Activated T-cell treated with anti-CD3 and anti-CD28 coated beads, Interleukin-2, amount 50 U/mL, for 4 hours (primary cell): ENCODE measurements at places on chromosomes 3 and 15. TPM values are rescaled to one million over a fixed set of nuclear protein-coding genes. Genes with fewer than 3 reads are reported as not detected.

The ATP10A gene
- total RNA-seq: 27.0 TPM

The PLA2G4B gene
- 5.5 TPM for total RNA-seq

The KLHL40 gene
- total RNA-seq: not detected

The ASB14 gene
- total RNA-seq: not detected

The SLC2A2 gene
- not detected for total RNA-seq

The TMCO5A gene
- total RNA-seq: not detected

The SLC22A14 gene
- not detected for total RNA-seq

The NEIL1 gene
- 0.79 TPM for total RNA-seq

The ISLR gene
- not detected for total RNA-seq

The RGMA gene
- 0.18 TPM for total RNA-seq

The DPP8 gene
- 29.0 TPM for total RNA-seq

The GOLGA8O gene
- total RNA-seq: not detected

The LIPH gene
- 0.13 TPM for total RNA-seq

The PLIN1 gene
- total RNA-seq: not detected

The SPTBN5 gene
- total RNA-seq: 0.46 TPM

The C2CD4B gene
- 1.0 TPM for total RNA-seq

The PTH1R gene
- total RNA-seq: not detected

The MEIS2 gene
- total RNA-seq: 0.20 TPM

The LSAMP gene
- total RNA-seq: not detected
